ENCODE measurements at places on chromosomes 11 and 22.

DNA sequence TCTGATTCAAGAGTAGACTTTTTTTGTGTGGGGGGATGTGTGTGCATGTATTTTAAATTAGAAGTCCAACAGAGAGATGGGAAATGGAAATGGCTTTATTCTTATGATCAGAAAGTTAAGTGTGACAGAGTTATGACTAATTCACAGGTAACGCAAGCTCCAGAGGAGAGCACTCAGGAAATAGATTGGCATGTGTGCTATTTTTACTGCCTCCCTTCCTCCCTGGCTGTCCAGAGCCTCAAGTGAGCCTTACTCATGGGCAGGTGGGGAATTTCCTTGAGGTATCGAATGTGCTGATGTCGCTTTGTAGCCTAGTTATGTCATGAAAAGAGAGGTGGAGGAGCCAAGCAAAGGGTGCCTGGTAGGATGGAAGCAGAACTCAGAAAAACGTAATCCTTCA is 70.3 kb upstream of the BDNF start:
- DNase-seq = no peak

DNA sequence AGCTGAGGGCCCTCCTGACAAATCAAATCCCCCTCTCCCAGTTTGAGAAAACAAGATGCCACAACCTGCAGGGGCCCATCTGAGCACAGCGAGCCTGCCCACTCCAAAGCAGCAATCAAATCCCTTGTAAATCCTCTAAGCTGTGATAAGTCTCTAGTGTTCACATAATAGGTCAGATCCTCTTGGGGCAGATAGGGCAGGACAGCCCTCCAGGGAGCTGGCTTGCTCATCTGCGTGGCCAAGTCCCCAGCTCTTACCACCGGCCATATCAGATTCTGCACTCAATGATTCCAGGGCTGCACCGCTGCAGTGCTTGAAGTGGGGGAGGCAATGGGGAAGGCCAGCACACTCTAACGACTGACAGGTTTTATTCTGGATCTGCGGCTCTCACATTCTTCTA is 29.6 kb upstream of the FLI1 start:
- no peak for DNase-seq

DNA sequence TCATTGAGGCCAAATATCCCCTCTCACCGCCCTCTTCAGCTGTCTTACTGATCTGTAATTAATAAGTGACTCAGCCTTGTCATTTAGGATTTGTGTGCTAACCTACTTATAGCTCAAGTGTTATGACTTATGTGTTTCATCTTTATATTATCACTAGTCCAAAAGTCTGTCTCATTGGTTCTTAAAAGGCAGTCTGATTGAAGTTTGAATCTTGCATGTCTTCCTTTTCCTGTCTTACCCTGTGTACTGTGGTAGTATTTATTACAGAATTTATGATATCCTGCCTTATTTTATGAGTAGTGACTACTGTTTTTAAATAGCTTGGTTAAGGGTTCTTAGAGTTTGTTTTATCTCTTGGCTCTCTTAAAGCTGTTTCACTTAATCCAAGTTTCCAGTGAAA is 6.3 kb downstream of the DEPDC7 start:
- DNase-seq = no peak

DNA sequence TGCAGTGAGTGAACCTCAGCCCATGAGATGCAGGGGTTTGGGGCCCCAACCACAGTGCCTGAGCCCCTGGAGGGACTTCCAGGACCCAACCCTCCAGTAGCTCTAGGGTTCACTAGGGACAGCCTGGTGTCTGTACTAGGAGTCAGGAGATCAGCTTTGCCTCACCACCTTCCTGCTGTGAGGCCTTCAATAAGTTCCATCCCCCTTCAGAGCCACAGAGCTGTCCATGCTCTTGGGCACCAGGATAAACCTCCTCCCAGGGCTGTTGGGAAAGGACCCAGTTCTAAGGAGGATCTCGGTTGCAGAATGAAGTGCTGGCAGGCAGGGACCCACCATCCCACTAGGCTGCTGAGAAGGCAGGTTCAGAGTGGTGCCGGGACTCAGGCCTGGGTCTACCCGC is 9.7 kb downstream of the ARHGEF17 start:
- DNase-seq = no peak

- no peak for DNase-seq
Observed at GRCh38 chr11:117502015-117502778, 174.5 kb downstream of the CEP164 start.

GRCh38 chr11:4195909-4196308 is 101.3 kb downstream of the RRM1 start:
- DNase-seq = no peak

DNA sequence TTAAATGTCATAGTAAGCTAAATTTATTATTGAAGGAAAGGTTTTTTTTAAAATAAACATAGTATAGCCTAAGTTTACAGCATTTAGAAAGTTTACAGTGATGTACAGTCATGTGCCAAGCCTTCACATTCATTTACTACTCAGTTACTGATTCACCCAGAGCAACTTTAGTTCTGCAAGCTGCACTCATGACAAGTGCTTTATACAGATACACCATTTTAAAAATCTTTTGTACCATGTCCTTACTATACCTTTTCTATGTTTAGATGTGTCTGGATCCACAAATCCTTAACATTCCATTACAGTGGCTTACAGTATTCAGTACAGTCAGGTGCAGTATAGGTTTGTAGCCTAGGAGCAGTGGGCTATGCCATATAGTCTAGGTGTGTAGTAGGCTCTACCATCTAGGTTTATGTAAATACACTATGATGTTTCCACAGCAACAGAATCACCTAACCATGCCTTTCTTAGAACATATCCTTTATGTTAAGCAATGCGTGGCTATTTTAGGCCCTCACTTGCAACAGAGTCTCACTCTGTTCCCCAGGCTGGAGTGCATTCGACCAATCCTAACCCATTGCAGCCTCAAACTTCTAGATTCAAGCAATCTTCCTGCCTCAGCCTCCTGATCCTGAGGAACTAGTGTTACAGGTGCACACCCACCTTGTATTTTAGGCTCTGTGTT is 79.5 kb upstream of the SLC25A18 start:
- no peak for DNase-seq

DNA sequence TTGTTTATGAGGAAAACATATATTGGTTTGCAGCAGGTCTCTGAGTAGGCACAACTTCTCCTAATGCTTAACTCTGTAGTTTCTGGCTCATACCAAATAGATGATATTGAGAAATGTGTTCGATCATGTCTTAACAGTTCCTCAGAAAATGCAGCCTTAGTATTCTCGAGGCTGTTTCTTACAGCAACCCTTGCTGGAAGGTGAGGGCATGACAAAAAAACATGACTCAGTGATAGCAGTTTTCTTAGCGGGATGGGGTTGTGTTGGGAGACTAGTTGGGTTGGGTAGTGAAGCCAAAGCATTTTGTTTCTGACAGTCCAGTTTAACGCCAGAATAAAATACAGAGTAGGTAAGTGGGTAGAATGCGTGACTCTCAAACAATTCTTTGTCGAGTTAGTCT is 94.7 kb upstream of the PARVA start:
- DNase-seq = no peak

- no peak for DNase-seq
Observed at GRCh38 chr11:107118025-107118720, 99.9 kb upstream of the GUCY1A2 start.

DNA sequence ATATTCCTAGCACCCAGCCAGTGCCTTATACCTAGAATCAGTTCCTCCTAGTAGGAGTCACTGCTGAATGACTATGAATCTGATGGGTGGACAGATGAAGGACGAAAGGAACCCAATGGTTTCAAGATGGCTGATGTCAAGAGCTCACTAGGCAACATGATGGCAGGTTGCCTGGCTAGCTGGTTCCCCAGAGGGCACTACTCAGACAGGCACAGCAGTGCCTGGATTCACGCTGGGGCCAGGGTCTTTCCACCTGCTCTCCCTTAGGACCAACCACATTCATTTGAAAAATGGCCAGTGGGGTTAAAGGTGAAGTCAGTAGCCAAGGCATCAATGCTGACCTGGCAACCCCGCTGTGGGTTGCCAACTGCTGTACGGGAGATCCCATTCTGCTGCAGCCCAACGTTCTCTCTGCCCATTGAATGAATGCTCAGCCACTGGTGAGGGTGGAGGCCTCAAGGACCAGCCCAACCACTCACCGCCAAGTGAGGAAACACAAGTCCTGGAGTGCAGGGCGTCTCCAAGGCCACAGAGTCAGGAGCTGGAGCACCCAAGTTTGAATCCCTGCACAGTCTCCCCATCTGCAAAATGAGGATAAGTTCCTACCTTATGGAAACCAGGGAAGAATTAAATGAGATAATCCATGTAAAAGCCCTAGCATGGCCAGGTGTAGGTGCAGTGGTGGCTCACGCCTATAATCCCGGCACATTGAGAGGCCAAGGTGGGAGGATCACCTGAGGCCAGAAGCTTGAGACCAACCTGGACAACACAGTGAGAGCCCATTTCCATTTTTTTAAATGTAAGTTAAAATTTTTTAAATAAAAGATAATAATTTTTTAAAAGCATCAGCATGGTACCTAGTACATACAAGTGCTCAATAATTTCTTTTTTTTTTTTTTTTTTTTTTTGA is 12.4 kb downstream of the MYH9 start:
- DNase-seq = no peak

- no peak for DNase-seq
Observed at GRCh38 chr11:1049431-1049891, 12.9 kb upstream of the MUC6 start.

DNA sequence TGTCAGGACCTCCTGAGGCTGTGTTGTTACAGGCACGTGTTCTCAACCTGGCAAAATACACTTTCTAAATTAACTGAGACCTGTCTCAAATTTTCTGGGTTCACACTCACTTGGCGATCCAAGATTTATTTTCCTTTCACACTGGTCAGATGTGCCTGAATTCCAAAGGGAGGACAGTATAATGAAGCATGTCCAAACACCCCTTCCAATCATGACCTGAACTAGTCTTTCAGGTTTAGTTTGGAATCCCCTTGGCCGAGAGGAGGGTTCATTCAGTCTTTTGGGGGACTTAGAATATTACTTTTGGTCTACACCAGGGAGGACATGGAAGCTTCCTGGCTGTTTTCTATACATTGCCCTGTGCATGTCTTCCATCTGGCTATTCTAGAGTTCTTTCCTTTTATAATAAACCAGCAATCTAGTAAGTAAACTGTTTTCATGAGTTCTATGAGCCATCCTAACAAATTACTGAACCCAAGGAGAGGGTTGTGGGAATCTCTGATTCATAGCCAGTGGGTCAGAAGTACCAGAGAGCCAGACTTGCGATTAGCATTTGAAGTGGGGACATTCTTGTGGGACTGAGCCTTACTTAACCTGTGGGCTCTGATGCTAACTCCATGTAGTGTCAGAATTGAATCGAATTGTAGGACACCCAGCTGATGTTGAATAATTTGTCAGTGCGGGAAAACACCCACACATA is 14.8 kb upstream of the TMEM216 start:
- no peak for DNase-seq

- DNase-seq = no peak
Observed at GRCh38 chr11:35587972-35588371, 30.3 kb upstream of the FJX1 start.

DNA sequence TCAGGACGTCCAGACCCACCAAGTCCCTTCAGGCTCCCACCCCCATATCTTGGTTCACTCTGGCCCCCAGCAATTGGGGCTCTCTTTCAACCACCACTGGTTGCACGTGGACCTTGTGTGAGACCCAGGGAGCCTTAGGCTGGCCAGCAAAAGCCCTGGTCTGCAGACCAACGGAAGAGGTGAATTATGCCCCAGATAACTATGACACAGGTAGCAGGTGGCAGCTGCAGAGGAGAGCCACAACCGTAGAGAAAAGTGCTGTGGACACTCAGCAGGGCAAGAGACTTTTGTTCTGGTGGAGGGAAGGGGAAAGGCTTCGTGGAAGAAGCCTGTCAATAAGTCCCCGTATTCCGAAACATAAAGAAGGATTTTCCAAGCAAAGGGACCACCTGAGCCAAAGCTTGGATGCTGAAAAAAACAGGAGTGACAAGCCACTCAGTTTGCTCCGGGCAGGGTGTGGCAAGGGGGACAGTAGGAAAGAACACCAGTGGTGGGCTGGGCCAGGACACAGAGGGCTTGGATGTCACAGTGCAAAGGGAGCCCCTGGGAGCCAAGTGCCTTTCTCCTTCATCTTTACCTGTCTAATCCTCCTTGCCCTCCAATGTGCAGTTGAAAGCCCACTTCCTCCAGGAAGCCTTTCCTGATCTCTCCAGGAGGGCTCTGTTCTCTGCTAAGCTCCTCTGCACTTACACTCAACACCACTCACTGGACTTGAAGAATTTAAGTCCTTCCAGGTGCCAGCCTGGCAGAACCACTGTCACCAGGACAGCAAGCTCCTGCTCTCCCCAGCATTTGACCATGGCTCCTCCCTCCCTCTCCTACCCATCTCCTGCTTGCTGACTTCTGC is 264.7 kb downstream of the BUD13 start:
- no peak for DNase-seq

GRCh38 chr11:80457823-80458222 is 1017.0 kb upstream of the TENM4 start:
- no peak for DNase-seq

DNA sequence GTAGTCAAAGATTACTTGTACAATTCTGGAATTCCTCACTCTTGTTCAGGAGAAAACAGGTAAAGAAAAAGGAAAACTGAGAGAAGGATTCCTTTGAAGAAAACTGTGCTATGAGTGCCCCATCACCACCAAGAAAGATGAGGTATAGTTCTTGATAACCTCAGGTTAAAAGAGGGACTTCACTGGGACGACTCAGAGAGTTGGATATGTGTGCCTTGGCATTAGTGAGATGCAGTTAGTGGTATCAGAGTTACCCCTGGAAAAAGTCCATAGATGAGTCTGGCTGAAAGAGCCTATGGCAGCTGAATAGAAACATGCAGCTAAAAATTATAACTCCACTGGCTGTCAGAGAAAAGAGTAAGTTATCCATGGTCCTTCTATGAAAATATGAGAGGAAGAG is 28.8 kb downstream of the LPXN start:
- DNase-seq = no peak

GRCh38 chr11:116162086-116162885 is 610.5 kb downstream of the BUD13 start:
- no peak for DNase-seq

Data from MG63 (cell line).